Esophagus squamous epithelium (tissue), 5 donors: ENCODE measurements at places on chromosomes 16 and 17.

GRCh38 chr17:78141437-78142118, 4.6 kb upstream of the C17orf99 start:
- DNase-seq = no peak

DNA sequence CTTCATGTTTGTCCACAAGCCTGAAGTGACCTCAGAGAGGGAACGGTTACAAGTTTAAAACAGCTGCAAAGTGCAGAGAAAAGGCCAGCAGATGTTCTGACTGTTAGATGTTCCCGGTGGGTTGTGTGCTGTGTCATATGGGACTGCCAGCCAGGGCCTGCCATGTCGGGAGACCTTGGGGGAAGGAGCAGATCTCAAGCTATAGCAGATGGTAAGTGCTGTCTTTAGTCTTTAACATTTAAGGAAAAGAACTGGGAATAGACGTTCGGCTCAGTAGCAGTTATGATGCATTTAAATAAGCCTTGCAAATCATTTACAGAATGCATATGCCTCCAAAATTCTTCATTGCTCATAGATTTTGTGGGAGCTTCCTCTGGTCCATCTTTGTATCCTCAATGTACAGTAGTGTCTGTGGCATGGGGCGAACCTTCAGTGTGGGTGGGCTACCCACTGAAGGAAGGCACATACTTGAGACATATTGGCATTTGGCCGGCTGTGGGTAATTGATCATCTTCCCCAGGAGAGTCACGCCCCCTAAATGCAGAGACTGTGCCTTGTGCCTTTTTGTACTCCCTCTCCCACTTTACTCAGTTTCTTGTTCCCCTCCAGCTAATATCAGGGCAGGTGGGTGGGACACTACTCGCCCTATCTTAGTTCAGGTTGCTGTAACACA, 131.9 kb downstream of the NPIPB5 start:
- DNase-seq = no peak

GRCh38 chr16:15834502-15834901, 22.3 kb downstream of the MYH11 start:
- no peak for DNase-seq

GRCh38 chr17:30332057-30332542, 1.8 kb downstream of the TMIGD1 start:
- no peak for DNase-seq

DNA sequence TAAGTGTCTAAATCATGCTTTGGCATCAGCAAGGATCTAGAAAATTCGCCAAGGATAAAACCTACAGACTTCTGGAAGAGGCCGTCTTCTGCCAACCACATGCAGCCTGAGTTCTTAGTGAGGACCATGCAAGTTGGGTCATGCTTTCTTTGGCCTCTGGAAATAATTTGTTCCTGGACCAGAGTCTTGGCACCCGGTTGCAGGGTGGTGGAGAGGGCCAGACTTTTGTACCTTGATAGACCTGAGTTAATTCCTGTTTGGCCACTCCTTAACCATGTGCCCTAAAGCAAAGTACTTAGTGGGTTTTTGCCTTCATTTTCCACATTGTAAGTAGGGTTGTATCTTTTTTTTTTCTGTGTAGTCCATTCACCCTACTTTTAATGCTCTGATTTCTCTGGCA, 283.4 kb upstream of the IRX5 start:
- no peak for DNase-seq

GRCh38 chr16:26645614-26646013, 421.1 kb upstream of the C16orf82 start:
- no peak for DNase-seq

DNA sequence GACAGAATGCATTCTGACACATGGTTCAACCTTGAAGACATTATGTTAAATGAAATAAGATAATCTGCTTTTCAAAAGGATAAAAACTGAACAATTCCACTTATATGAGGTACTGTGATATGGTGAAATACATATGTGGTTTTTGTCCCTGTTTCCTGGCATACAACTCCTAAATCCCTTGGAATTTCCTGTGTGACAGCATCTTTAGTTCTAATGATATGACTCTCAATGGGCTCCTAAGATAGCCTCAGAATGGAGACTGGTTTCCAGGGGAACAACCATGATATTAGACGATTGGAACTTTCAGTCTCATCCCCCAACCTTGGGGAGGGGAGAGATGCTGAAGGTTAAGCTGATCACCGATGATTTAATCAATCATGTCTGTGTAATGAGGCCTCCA, 37.7 kb upstream of the PHLPP2 start:
- DNase-seq = no peak

- no peak for DNase-seq
These were observed at the start of gene NTN1 for GRCh38 chr17:9021158-9021991. Gene NTN1 (plus strand): TSS chr17:9021510. CDS start chr17:9022374, 864 bp downstream.

- DNase-seq = no peak
These were observed 57.2 kb downstream of the SDK2 start for GRCh38 chr17:73586921-73587602.

DNA sequence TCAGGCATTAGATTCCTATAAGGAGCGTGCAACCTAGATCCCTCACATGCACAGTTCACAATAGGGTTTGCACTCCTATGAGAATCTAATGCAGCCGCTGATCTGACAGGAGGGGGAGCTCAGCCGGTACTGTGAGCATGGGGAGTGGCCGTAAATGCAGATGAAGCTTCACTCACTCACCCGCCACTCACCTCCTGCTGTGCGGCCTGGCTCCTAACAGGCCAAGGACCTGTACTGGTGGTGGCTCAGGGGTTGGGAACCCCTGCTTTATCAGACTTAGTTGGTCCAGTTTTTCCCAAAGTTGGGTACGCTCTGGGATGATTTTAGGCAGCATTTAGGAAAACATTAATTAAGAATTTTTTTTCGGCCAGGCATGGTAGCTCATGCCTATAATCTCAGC, 103.8 kb downstream of the MARF1 start:
- DNase-seq = no peak

GRCh38 chr17:42653179-42654124, 5.6 kb upstream of the TUBG2 start:
- no peak for DNase-seq

GRCh38 chr16:75048530-75048929, 49.7 kb downstream of the ZNRF1 start:
- no peak for DNase-seq

- DNase-seq = no peak
These were observed 224.2 kb downstream of the PARN start for GRCh38 chr16:14405611-14406537.

DNA sequence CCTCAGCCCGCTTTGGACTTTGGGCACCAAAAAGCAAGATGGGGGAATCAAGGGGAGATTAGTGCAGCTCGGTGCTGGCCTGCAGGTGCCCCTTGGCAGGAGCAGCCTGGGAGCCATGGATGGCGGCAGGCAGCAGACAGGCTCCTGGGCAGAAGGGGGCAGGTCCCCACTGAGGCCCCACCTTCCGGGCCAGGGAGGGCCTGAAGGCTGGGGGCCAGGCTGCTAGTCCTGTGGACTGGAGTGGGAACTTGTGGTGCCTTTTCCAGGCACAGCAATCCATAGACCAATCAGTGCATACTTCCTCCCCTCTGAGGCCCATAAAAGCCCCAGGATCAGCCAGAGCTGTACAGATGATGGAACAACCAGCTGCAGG, 64.0 kb downstream of the USP32 start:
- DNase-seq = no peak

DNA sequence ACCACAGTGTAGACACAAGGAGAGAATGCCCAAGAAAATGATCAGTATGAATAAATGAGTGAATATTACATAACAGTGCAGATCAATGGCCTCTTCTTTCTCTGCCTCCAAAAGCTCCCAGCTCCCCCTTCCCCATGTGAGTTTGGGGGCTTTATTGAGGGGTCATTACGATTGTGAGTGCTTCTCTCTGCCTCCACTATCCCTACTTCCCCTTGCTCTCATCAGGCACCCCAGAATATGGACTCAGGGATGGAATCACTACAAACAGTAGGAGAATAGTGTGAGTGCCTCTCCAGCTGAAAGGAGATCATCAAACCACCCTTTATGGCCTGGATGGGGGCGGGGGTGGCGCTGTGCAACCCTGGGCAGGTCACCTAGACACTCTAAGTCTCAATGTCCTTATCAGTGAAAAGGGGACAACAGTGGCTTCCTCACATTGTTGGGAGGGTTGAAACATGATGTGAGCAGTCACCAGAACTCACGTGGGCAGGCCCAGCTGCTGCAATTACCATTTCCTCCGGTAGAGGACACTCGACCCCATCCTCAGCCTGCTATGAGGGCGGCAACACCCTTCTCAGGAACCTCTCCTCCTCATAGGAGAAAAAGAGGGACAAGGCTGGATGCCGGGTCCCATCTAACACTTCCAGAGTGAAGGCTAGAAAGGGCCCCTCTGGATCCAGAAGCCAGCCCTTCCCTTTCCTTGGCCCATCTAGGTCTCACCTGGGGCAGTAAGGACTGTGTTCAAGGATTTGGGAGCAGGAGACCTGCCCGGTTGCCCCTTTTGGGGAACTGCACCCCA, 2.1 kb upstream of the EPOP start:
- peak; percentile 32 for DNase-seq

DNA sequence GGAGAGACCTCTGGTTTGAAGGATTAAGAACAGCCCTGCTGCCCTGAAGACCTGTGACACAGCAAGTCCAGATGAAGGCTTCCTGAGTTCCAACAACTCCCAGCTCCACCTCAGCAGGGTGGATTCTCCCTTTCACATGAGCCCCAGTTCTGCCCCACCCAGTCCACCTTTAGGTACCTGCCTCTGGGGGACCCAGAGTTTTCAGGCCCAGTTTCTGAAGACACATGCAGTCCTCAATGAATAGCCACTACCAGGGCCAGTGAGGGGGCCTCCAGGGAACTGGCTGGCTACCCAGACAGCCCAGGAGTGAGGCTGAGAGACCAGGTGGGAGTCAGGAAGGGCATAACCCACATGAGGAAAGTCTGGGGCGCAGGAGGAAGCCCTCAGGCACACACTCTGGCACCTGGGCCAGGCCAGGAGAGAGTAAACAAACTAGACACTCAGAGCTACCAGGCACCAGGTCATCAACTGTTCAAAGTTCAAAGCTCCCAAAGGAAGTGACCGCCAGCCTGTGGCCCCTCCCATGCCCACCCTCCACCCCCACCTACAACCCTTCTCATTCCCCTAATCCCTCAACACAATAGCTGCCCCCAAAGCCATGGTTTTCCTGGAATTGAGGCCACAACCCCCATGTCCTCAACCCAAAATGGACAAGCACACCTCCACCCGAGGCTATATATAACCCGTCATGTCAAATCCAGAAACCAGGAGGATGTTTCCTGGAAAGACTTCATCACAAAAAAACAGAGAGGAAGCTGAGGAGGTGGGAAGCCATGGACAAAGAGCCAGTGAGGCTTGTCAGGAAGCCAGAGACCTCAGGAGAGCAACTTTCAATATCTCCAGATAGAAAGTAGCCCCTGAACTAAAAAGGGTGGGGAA, 2.1 kb downstream of the MYO18A start:
- no peak for DNase-seq

- DNase-seq = no peak
These were observed 15.7 kb upstream of the CD79B start for GRCh38 chr17:63947711-63948330.

GRCh38 chr17:40480501-40481003, 20.9 kb downstream of the TNS4 start:
- no peak for DNase-seq

- no peak for DNase-seq
These were observed 87.5 kb downstream of the SOCS1 start for GRCh38 chr16:11168386-11169051.

DNA sequence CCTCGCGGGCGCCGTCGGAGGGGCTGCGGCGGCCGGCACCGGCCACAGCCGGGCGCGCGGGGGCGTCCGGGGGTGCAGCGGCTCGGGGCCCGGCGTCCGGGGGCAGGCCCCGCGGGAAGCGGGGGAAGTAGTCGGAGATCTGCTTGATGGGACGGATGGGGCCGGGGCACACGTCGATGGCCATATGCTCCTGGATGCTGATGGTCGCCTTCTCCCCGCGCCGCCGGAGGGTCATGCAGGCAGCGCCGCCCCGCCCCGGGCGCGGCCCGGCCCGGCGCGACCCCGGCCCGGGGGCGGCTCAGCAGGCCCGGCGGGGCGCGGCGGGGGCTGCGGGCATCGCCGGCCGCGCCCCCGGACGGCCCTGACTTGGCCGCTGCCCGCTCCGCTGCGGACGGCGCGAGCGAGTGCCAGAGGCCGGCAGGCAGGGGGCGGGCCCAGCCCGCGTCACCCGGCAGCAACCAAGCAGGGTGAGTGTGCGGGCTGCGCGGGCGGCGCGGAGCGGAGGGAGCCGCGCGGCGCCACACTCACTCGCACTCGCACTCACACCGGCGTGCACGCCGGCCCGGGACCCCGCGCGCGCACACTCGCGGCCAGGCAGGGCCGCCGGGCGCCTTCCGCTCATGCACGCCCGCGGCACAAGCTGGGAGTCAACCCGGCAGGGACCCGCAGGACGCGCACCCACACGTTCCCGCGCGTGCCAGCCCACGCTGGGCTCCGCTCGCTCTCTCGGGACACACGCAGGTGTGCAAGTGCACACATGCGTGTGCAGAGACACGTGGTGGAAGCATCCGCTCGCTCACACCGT, at the start of gene DOC2B:
Gene DOC2B (minus strand): TSS at position 406 of the 805 bp plus-strand sequence. CDS start 171 bp downstream, at position 235.
- no peak for DNase-seq

DNA sequence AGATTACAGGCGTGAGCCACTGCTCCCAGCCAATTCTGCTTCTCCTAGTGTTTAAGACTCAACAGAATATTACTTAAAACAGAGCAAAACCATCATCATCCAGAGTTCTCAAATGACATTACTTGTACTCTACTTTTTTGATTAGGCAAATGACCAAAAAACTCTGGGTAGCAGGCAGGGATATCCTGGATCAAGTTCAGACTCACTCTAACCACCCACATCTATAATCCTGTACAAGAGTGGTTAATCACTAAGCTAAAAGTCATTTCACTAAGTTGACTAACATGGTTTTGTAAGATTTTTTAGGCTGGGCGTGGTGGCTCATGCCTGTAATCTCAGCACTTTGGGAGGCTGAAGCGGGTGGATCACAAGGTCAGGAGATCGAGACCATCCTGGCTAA, 6.8 kb downstream of the NAE1 start:
- no peak for DNase-seq

GRCh38 chr16:67150047-67150832, 558 bp downstream of the B3GNT9 start:
- DNase-seq = no peak

- DNase-seq = no peak
These were observed 423.8 kb upstream of the PSMD7 start for GRCh38 chr16:73872856-73873255.

GRCh38 chr17:50794361-50794760, 27.0 kb upstream of the ANKRD40CL start:
- DNase-seq = no peak

DNA sequence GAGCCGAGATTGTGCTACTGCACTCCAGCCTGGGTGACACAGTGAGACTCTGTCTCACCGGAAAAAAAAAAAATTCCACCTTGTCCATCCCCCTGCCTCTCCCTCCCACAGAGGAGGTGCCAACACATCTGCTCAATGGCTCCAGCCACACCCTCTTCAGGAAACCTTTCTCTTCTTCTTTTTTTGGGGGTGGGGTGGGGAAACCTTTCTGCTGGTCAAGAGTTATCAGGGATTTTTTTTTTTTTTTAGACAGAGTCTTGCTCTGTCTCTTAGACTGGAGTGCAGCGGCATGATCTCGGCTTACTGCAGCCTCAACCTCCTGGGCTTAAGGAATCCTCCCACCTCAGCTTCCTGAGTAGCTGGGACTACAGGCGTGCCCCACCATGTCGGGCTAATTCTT, 18.7 kb downstream of the TNS4 start:
- no peak for DNase-seq
